ENCODE measurements at places on chromosomes 5 and 9.

DNA sequence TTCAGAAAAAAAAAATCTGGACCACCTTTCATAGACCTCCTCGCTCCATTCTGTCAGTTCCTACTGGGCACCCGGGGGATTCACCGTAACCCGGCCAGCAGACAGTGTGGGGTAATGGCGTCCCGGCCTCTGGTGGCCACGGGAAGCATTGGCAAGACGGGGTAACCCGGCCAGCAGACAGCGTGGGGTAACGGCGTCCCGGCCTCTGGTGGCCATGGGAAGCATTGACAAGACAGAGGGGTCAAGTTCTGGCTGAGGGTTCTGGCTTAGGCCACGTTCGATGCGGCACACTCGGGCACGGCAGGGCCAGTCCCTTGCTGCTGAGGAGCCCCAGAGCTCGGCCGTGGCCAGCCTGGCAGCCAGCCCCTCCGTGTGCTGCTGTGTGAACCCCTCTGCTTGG is 116.2 kb upstream of the RAPGEF1 start:
- no peak for DNase-seq

DNA sequence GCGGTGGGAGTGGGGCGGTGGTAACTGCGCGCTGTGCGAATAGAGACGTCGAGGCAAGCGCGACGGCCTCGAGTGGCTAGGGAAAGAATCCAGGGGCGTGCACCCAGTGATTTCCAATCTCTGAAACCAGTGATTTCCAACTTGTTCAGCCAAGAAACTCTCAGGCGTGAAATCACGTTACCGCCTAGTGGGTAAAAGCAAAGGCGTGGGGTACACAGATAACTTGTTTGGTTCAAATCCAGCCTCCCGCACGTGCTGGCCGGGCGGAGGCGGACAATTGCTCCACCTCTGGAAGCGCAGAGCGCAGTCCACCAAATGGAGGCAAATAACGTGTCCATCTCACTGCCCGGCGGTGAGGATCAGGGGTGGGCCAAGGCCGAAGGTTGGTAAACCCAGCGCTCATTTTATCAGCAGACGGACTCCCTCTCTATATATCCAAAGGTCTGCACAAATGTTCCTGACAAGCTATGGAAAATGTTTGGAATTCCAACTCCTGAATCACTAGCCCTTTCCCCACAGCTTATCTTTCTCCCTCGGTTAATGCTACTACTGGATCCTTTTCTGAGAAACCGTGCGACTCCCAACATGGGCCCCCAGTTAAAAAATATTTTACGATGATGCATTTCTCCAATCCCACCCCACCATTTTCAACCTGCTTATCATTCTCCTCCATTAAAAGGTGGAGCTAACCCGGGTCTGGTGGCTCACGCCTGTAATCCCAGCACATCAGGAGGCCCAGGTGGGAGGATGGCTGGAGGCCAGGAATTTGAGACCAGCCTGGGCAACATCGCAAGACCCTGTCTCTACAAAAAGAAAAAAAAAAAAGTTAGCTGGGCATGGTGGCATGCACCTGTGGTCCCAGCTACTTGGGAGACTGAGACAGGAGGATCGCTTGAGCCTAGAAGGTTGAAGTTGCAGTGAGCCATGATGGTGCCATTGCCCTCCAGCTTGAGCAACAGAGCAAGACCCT is 950 bp upstream of the FNBP1 start:
- peak; percentile 48 for DNase-seq

DNA sequence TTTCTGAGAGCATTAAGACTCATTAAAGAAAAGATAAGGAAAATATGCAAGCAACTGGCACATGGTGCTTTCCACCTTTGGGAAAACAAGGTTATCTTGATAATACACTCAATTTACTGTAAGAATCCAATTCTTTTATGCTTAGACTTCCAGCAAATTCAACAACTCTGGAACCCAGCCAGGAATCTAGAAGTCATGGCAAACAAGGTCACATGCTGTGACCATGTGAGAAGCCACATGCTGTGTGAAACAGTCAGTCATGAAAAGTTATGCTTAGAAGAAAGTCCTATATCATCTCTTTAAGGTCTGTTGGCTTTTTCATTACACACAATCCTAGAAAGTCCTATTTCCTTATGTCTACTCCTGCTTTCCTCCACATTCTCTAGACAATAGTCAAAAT is 581.8 kb upstream of the C9orf72 start:
- no peak for DNase-seq

- no peak for DNase-seq
Measured at GRCh38 chr5:174338185-174339010, 292.9 kb downstream of the NSG2 start.
